ENCODE measurements at places on chromosomes 3 and 15. TPM values are rescaled to one million over a fixed set of nuclear protein-coding genes. Genes with fewer than 3 reads are reported as not detected.

Gene TFDP2
- polyA plus RNA-seq: 55.3 TPM

Gene CCDC12
- polyA plus RNA-seq: 51.6 TPM

Gene CNTN3
- 8.4 TPM for polyA plus RNA-seq

Gene KY
- 1.5 TPM for polyA plus RNA-seq

Gene ITGA11
- polyA plus RNA-seq: 5.4 TPM

Gene ALDH1A3
- 43.3 TPM for polyA plus RNA-seq

Gene LRRC15
- polyA plus RNA-seq: not detected

Data from left renal pelvis (tissue), 4 donors.